ENCODE measurements at places on chromosomes 5 and 9.

GRCh38 chr9:70411930-70412831 lies 2.3 kb downstream of the KLF9 start:
- peak; percentile 72 for DNase-seq

GRCh38 chr5:176560364-176560763 lies 11.2 kb downstream of the CDHR2 start:
- no peak for DNase-seq

- no peak for DNase-seq
These were observed 116.2 kb downstream of the MPDZ start for GRCh38 chr9:13163287-13163686.

DNA sequence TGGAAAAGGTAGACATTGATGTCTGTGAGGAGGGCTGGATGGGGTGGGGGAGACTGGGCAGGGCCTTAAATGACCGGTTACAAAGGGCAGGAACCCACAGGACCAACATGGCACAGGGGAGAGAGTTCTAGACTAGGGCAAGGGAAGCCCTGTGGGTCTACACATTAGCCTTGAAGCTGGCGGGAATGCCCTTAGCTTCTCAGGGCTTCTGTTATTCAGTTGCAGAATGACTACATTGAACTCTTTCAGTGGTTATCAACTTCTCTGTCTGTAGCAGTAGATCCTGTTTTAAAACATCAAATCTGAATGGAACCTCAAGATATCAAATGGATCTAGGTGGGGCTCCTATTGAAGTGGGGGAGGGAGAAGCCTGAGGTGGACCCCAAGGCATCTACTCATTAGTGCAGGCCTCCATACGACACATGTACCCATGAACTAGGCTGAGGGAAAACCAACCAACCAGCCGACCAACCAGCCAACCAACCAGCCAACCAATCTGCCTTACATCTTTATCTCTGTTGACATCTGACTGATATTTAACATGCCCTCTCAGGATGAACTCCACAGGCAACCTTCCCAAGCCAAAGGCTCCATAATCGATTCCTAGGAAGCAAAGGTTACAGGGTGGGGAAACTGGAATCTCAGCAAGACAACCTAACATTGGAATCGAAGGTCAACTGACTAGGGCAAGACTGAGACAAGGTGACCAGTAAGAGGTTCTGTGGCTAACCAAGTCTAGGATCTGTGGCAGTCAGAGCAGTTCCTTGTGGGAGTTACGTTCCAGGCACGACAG lies 48.3 kb downstream of the DAP start:
- DNase-seq, result peak; percentile 40

DNA sequence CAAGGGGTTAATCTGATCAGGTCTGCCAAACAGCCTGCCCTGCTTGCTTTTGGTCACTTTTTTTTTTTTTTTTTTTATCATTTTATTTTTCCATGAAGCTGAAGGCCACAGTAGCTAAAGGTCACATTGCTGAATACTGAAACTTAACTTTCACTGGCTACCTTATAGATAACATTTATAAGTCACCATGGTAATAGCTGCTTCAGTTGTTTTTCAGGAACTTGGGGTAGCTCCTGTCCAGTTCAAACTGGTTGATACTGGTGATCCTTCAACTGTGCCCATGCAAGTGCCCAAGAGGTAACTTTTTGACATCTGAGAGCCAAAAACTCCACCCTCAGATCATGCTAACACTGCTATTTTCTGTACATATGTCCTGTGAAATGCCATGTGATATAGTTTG lies 68.3 kb upstream of the RGS7BP start:
- no peak for DNase-seq

DNA sequence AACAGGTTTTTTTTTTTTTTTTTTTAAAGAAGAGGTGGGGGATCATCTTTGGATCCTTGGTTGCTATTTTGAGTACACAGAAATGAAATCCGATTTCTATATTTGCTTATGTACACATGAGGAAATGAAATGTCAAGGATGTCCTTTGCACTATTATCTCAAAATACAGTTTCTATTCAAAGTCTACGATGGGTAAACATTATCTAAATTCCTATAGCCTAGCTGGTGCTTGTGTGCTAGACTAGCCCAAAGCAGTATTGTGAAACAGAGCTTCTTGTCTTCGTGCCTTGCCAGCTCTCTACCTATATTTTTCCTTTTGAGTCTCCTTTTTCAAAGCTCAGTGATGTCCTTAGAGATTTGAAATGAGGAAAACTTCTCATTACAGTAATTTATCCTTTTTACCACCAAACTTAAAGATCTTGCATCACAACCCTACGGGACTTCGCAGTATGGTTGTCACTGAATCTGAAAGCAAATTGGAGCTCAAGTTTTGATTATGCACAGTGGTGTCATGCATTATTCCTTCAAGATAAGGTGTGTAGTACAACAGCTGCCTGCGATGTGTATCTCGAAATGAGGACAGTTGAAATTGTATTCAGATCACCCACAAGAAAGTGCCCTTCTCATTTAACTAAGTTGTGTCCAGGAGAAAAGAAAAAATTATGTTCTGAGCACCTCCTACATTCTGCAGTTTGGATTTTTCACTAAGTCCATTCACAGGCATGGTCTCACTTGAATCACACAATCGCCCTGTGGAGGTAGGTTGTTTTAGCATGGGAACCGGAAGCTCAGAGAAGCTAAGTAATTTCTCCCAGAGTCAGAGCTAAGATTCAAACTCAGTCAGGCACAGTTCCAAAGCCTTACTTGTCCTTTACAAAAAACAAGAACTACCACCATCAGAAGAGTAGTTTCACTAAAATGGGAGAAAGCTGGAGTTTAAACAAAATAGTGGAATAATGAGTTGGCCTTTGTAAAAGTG lies 379.0 kb downstream of the GLIS3 start:
- DNase-seq, result no peak
